Kidney capillary endothelial cell (primary cell): ENCODE measurements at places on chromosomes 16 and 17.
A peak's percentile ranks its signal among the peaks of the same experiment; 100 is the strongest.

- DNase-seq: peak; percentile 81
These were observed at the start of gene CRLF3 for GRCh38 chr17:30824356-30825145. TSS of gene CRLF3 (minus strand) at chr17:30824692. CDS start at chr17:30824651, 41 bp downstream.

GRCh38 chr17:48587276-48588073 is 2.6 kb downstream of the HOXB3 start:
- peak; percentile 78 for DNase-seq

- no peak for DNase-seq
These were observed 14.2 kb downstream of the SNX20 start for GRCh38 chr16:50666658-50667496.

- peak; percentile 33 for DNase-seq
These were observed 2.5 kb downstream of the PHF12 start for GRCh38 chr17:28948873-28949184.

DNA sequence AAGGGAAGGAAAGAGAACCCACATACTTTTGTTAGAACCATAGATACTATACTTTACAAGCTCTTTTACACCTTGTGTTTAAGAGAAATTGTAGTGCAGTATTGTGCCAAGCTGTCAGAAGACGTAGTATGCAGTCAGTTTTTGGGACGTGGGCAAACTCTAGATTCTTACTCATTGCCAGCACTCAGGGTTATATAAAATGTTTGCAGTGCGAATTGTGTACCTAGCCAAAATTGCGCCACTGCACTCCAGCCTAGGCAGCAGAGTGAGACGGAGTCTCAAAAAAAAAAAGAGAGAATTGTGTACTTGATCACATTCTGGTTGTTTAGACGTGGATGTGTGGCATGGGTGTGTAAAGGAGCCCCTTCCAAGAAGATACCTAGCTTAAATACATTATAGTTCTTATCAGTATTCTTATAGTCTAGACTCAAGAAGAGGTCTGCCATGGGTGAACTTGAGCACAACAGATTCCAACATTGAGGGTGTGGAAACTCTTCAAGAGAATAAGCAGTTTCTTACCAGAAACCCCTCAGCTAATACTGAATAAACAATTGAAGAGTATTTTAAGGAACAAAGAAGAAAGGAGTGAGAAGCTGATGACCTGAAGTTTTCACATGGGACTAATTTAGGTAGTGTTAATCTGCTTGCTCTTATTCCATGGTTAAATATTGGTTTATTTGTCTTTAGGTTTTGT is 27.4 kb upstream of the MRC2 start:
- no peak for DNase-seq

DNA sequence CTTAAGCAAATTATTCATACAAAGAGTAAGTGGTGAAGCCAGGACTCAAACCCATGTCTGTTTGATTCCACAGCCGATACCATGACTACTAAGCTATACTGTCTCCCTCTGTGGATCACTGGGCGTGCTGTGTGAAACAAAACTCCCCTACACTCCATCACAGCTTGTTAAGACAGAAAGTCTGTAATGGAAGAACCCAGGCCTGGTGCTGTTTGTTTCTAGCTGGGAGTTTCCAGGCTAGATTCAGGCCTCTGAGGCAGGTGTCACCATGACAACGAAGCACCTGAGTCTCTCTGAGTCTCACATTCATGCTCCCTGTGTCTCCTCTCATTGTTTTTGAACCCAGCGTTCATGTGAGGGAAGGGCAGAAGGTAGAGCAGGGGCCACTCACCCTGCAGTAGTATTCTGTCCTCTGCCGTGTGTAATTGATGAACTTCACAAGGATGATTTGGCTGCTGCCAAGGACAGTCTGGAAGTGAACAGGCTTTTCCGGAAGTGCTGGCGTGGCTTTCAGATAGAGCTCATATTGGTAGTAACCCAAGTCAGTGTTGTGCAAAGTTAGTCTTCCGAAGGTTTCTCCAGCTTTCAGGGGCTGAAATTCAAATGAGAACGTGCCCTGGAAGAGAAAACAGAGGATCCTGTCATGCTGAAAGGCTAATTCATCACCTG is 8.6 kb upstream of the VAC14 start:
- no peak for DNase-seq
